Stimulated activated CD8-positive, alpha-beta memory T cell treated with anti-CD3 and anti-CD28 coated beads, Interleukin-4, amount 100 ng/mL, for 1 hour (primary cell): ENCODE measurements at places on chromosomes 16 and 17.

DNA sequence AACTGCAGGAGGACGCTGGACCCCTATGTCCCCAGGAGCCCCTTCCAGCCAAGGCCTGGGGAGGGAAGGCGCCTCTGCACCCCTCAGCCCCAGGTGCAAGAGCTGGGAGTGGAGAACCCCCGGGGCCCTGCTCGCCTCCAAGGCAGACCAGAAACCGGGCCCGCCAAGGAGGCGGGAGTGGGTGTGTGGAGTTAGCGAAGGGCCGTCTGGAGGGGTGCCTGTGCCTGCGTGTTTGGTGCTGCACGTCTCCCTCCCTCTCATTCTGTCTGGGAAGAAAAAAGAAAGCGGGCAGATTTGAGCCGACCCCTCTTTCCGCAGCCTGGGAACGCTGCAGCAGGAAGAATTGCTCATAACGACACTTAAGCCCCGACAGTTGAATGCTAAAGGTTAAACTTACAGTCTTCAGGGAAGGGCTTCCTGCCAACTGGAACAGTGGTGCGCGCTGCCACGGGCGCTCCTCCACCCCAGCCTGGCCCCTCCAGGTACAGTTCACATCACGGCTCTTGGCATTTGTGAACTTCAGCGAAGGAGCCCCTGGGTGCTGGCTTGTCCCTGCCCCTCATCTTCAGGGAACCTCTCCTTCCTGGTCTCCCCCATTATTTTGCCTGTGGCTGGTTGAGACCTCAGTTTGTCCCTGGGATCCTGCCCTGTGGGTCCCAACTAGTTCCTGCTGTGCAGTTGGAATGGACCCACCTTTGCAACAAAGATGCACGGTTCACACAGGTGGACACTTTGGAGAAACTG, 19.2 kb upstream of the ZFHX3 start:
- no peak for DNase-seq

DNA sequence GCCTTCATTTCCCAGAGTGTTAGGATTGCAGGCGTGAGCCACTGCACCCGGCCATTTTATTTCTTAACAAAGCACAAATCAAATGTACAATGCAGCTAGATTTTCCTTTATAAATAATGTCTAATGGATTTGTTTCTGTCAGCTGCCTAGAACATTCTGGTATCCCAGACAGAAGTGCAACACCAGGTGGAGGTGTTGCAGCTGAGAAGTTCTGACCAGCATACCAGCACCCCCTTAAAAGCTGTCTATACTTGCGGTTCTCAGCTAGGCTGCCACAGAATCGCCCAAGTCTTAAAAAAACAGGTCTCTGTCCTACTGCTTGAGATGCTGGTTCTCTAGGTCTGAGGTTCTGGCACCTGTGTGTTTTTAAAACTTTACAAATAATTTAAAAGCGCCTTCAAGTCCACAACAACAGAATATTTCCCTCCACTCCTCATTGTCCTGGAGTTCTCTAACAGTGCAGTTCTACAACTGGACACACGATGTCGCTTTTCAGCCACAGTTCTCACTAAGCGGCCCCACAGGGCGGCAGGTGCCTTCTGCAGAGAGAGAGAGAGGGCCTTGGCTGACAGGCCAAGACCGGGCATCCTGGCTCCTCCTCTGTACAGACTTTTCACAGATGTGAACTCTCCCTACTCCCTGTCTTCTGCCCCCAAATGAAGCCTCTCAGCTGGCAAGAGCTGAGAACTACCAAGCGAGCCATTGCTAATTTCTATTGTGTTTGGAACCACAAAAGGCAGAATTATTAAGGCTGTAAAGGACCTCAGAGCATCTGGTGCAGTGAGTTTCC, 32.6 kb upstream of the MEOX1 start:
- peak; percentile 29 for DNase-seq

GRCh38 chr16:69180011-69180338, 7.0 kb upstream of the SNTB2 start:
- DNase-seq = no peak

DNA sequence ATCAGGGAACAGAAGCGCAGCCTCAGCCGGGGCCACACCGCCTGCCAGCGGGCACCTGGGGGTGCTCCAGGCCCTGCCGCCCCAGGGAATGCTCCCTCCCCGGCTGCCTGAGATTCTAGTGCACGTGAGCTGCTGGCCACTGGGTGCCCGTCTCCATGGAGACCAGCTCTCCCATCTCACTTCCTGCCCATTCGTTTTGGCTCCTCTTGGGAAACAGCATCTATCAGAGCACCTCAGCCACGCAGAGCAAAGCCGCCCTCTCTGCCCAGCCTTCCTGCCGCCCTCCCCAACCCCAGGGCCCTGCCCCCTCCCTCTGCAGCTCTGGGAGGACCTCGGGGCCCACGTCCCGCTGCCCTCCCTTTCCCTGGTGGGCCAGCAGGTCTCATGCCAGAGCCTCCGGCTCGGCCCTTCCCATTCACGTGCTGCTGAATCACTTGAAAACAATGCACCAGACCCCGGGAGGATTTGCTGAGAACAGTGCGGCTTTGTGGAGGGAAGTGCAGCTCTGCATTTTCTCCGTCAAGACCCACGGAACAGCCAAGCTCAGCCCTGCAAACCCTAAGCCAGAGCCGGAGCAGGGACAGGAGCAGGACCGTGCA, 19.4 kb downstream of the CEP295NL start:
- DNase-seq = no peak

GRCh38 chr17:27846042-27846655, 45.8 kb upstream of the NOS2 start:
- peak; percentile 4 for DNase-seq

GRCh38 chr16:16163571-16163970, 59.7 kb downstream of the ABCC6 start:
- DNase-seq = no peak

DNA sequence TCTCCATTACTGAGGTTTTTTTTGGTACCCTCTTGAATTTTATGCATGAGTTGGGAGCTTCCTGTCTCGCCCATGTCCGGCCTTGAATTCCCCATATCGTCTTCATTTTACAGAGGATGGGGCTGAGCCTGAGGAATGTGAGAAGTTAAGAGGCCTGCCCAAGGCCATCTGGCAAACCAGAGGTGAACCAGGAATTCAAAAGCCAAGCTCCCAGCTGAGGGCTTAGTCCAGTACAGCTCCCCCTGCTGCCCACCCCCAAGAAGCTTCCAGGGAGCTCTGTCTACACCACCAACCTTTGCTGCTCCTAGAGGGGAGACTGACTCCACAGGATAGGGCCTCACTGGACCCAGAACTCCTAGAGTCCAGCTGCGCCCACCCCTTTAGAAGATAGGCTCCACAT, 20.7 kb upstream of the C16orf78 start:
- DNase-seq = no peak

DNA sequence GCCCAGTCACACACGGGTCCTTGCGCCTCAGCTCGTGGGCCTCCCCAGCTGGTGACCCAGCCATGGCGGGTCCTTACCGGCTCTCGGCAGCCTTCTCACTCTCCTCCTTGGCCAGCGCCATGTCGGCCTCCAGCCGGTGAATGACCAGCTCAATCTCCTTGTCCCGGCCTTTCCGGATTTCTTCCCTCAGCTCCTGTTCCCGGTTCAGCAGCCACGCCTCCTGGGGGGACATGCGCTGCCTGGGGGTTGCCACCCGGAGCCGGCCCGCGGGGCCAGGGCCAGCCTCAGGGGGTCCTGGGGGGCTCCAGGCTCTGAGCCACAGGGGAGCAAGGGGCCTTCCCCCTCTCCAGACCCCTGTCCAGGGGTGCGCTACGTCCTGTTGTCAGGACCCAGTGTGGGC, 25.1 kb upstream of the AATK start:
- no peak for DNase-seq

GRCh38 chr16:30416047-30416603, 8.7 kb downstream of the ZNF771 start:
- DNase-seq = no peak

GRCh38 chr17:39450051-39450450, 1.0 kb downstream of the MED1 start:
- DNase-seq = no peak

GRCh38 chr16:70627696-70628095, 18.7 kb upstream of the IL34 start:
- no peak for DNase-seq

GRCh38 chr17:14940108-14940937, 324.8 kb downstream of the PMP22 start:
- DNase-seq = no peak

DNA sequence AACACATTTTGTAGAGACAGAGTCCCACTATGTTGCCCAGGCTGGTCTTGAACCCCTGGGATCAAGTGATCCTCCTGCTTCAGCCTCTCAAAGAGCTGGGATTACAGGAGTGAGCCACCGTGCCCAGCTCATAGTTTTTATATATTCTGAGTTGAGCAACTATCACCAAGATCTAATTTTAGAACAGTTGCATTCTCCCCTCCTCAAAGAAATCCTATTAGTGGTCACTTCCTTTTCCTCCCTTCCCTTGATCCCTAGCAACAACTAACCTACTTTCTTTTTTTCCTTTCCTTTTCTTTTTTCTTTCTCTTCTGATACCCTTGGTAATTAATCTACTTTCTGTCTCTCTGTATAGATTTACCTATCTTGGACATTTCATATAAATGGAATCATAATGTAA, 61.5 kb upstream of the B4GALNT2 start:
- no peak for DNase-seq

DNA sequence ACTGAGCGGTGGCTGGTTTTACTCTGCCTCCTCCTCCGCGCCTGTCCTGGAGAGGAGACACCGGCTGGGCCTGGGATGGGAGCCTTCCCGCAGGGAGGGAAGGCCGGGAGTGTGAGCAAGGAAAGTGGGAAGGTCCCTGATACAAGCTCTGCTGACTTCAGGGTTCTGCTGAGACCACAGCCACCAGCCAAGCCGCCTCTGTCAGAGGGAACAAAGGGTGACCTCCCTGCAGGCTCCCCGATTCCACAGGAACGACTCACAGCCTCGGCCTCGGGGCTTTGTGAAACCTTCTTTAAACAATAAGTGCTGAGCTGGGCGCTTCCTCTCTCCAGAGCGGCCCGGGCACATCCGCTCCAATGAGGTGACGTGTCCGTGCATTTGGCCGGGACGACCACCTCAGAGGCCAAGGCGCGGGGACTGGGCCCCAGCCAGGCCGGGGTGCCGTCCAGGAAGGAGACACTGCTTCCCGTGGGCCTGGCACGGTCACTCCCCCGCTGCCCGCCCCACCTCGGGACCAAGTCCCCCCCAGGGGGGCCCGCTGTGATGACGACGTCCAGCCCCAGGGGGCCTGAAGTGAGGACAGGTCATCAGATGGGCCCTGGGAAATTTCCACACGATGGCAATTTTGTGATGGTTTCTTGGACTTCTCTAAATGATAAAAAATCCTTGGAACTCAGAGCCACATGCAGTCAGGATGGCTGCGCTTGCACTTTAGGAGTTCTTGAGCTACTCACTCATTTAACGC, 11.8 kb upstream of the CIBAR2 start:
- DNase-seq = no peak

DNA sequence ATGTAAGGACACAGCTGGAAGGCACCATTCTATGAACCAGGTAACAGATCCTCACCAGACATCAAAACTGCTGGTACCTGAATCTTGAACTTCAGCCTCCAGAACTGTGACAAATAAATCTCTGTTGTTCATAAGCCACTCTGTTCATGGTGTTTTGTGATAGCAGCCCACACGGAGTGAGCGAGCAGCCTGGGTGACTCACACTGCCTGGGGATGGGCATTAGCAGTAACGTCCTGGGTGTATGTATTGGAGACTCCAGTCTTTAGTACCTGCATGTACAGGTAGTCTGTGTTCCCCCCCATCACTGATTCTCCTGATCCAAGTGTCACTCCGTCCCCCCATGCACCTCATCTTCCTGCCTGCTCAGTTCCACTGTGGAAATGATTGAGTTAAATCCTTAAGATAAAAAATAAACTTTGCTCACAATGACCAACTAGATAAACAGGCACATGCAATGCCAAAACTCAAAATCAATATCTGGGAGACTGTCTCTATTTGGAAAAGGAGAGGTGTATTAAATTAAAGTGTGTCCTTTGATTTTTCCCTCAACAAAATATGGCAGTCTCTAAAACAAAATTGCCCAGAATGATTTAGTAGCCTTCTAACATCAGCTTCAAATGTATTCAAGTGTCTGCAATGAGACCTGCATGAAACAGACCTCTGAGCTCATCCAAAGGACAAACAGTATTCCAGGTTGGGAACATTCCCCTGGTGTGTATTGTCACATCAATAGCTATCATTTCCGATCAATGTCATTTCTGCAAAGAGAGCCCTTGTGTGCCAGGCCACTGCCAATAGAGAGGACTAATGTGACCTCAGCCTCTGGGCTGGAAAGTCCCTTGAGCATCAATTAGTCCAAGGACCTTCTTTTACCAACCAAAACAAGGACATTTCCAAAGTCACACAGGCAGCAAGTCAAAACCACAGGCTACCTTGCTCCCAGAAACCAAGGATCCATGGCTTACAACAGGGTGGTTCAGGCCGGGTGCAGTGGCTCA, 12.2 kb upstream of the VAT1L start:
- DNase-seq = no peak

DNA sequence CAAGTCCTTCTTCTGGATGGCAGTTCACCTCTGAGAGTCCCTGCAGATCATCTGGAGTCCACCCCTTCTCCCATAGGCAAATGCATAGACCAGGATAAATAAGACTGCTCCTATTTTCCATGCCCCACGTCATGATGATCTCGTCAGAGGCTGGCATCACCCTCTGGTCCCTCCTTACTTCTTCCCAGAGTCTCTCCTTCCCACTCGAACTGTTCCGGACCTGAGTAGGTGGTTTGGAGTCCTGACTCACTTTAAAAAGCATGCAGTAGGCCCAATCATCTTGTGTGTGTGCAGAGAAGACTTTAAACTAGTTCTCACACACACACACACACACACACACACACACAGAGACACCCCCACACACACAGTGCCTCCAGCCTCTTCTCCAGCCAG, 72.0 kb downstream of the SOX9 start:
- no peak for DNase-seq

- no peak for DNase-seq
Measured at GRCh38 chr16:1613728-1614455, 1.7 kb downstream of the CRAMP1 start.

DNA sequence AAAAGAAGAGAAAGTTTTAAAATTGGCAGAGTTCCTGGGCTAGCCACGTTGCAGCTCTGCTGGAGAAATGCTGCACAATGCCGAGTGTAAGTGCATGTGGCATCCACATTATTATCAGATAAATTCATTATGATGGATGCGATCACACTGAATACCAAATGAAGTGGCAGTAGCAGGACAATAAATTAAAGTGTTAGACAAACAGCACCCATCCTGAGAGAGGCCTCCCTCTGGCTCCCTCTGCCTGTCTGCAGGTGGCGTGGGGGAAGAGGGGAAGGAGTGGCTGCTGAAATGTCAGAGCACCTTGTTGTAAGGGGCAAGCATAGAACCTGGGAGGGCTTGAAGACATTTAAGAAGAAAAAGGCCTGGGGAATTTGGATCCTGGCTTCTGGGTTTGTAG, 324.1 kb downstream of the HAPSTR1 start:
- DNase-seq = no peak

GRCh38 chr16:49862694-49863093, 6.8 kb upstream of the ZNF423 start:
- no peak for DNase-seq

DNA sequence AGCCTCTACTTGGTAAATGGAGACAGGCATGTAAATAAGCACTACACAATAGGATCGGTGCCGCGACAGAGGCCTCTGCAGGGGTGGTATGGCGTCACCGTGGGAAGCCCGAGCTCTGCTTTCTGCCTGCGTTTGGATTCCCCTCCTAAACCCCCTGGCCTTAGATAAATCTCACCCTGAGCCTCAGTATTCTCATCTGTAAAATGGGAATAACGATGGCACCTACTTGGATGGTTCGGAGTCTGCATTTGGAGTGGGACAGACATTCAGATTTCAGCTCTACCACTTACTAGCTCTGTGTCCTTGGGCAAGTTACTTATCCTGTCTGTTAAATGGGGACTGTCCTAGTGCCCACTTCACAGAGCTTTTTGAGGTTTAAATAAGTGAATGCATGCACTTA, 42.8 kb upstream of the TNRC6A start:
- no peak for DNase-seq
